Activated CD8-positive, alpha-beta memory T cell treated with anti-CD3 and anti-CD28 coated beads, Interleukin-2, amount 10 ng/mL, durations not matched to agents 7 days and 5 days (primary cell): ENCODE measurements at places on chromosomes 1 and 21. TPM values are rescaled to one million over a fixed set of nuclear protein-coding genes. Genes with fewer than 3 reads are reported as not detected.

DNA sequence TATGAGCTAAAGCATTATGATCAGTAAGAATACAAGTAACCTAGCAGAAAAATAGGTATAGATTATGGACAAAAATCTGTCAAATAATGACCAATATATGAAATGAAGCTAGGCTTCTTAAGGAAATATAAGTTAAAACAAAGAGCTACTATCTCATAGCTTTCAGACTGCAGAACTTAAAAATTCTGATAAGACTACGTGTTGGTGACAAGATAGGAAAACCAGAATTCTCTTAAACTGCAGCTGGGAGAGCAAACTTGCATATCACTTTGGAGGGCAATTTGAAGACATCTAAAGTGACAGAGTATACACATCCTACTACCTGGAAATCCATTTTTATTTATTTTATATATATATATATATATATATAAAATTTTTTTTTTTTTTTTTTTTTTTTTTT lies 65.5 kb downstream of the LTN1 start:
- peaks cover 32% of the 10 kb centered on the region for H3K36me3 ChIP-seq
- DNase-seq, result no peak
- H3K27me3 ChIP-seq, result no peaks in the 10 kb centered on the region

GRCh38 chr1:67791261-67791660 lies 42.0 kb downstream of the GNG12 start:
- no peak overlapping the region for H3K27ac ChIP-seq
- DNase-seq, result no peak
- no peaks in the 10 kb centered on the region for H3K36me3 ChIP-seq
- H3K27me3 ChIP-seq, result peaks cover 18% of the 10 kb centered on the region

GRCh38 chr21:21387916-21388315 lies 389.7 kb downstream of the NCAM2 start:
- H3K4me3 ChIP-seq, result no peak overlapping the region
- DNase-seq, result no peak
- no peaks in the 10 kb centered on the region for H3K4me1 ChIP-seq
- no peak overlapping the region for H3K27ac ChIP-seq

DNA sequence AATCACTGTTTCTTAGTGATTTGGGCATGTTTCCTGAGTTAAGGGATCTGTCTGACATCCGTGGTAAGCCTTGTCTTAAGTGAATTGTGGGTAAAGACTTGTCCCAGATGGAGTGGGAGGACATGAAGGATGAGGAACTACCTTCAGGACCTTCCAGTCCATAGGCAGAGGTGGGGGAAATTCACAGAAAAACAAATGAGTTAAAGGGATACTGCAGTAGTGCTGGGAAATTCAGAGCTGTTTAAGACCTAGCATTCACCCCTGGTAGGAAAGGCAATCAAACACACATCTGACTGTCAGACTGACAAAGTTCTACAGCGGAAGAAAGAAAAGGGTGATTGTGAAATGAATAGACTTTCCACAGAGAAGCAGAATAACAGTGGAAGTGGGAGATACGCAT lies 3.0 kb downstream of the GNAT2 start:
- no peaks in the 10 kb centered on the region for H3K27me3 ChIP-seq
- no peak overlapping the region for H3K27ac ChIP-seq
- no peak overlapping the region for H3K4me3 ChIP-seq

- no peak overlapping the region for H3K4me3 ChIP-seq
- no peaks in the 10 kb centered on the region for H3K4me1 ChIP-seq
- H3K27me3 ChIP-seq, result peaks cover 12% of the 10 kb centered on the region
- DNase-seq, result no peak
- no peak overlapping the region for H3K27ac ChIP-seq
- no peaks in the 10 kb centered on the region for H3K36me3 ChIP-seq
Measured at GRCh38 chr21:36668713-36669112, 30.2 kb upstream of the SIM2 start.

Gene SASS6
- 17.3 TPM for total RNA-seq

Gene TMEM222
- 44.2 TPM for total RNA-seq

DNA sequence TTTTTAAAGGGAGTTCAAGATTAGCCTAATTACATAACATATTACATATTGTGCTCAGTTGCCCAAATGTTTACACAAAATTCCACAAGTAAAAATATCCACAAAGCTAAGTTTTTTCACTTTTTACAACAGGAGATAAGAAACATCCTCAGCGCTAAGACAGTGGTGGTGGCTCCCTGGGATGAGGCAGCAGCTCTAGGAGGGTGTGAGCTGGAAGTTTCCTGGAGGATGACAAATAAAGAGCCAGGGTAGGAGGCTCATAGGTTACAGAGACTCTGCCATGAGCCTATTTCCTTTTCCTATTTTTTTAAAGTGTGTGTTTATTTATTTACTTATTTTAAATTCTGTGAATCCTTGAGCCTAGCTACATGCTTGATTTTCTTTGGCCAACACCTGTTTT lies 91.7 kb downstream of the COL24A1 start:
- no peak for DNase-seq
- H3K4me3 ChIP-seq, result no peak overlapping the region
- H3K36me3 ChIP-seq, result no peaks in the 10 kb centered on the region
- H3K27ac ChIP-seq, result no peak overlapping the region
- H3K27me3 ChIP-seq, result no peaks in the 10 kb centered on the region
- H3K4me1 ChIP-seq, result no peaks in the 10 kb centered on the region

DNA sequence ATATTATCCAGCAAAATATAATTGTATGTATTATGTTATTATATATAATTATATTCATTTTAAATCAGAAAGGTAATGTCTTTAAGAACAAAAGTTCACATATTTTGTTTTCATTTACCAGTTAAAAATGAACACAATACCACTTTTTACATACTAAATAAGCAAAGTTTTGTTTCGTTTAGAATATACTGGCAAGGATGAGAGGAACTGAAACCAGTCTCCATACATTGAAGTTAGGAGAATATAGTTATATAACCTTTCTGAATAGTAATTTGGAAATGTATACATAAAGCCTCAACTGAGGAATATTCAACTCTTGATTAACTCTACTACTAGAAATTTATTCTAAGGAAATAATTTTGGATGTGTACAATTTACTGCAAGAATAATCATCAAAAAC lies 110.5 kb downstream of the ZNF644 start:
- no peaks in the 10 kb centered on the region for H3K27me3 ChIP-seq
- no peak overlapping the region for H3K4me3 ChIP-seq
- DNase-seq, result no peak
- no peaks in the 10 kb centered on the region for H3K4me1 ChIP-seq
- peaks cover 20% of the 10 kb centered on the region for H3K36me3 ChIP-seq

Gene HSD3B1
- not detected for total RNA-seq

DNA sequence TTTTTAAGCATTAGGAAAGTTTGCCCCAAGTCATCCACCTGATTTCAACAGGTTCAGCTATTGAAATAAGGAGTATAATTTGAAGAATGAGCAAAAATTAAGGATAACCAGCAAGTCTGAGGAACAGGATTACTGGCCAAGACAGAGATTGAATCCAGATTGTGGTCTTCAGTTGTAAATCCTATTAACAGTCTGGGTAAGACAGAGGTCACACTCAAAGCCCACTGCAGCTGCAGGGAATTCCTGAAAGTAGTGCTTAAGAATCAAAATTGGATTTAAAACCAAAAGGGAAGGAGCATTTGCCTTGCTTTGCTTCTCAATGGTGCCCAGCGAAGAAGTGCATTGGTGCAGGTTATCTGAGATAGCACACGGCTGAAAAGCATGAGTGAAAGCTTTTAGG lies 6.4 kb upstream of the LORICRIN start:
- H3K4me1 ChIP-seq, result no peaks in the 10 kb centered on the region
- DNase-seq, result no peak
- H3K27me3 ChIP-seq, result peaks cover 13% of the 10 kb centered on the region
- no peak overlapping the region for H3K4me3 ChIP-seq
- H3K27ac ChIP-seq, result no peak overlapping the region
- H3K36me3 ChIP-seq, result no peaks in the 10 kb centered on the region

GRCh38 chr1:5571438-5571837 lies 420.8 kb downstream of the NPHP4 start:
- H3K36me3 ChIP-seq, result no peaks in the 10 kb centered on the region
- no peak overlapping the region for H3K4me3 ChIP-seq
- H3K27ac ChIP-seq, result no peak overlapping the region

DNA sequence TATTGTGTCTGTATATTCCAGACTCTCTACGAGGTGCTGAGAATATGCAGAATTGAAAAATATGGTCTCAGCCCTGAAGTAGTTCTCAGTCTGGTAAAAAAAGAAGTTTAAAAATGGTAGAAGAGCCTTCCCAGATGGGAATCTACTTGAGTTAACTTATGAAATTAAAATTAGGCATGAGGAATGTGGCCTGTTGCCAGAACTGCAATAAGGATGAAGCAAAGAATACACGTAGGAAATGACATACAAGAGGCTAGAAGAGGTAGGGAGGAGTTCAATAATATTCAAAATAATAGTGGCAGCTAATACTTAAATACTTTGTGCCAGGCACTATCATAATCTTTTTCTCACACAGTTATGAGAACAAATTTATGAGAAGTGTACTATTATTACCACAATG lies 6.3 kb downstream of the ASPM start:
- peak overlapping the region; percentile 28 for H3K4me3 ChIP-seq
- no peak for DNase-seq

Gene CR1L
- total RNA-seq, result not detected
